ENCODE measurements at places on chromosomes 5 and 9. TPM values are rescaled to one million over a fixed set of nuclear protein-coding genes. Genes with fewer than 3 reads are reported as not detected.

GABRA6 gene
- not detected for total RNA-seq

GRCh38 chr5:122354293-122354692, 42.3 kb downstream of the SNCAIP start:
- DNase-seq = no peak

LHX2 gene
- total RNA-seq = not detected

GRCh38 chr9:137113385-137114159, 961 bp downstream of the DPP7 start:
- DNase-seq = no peak

DNA sequence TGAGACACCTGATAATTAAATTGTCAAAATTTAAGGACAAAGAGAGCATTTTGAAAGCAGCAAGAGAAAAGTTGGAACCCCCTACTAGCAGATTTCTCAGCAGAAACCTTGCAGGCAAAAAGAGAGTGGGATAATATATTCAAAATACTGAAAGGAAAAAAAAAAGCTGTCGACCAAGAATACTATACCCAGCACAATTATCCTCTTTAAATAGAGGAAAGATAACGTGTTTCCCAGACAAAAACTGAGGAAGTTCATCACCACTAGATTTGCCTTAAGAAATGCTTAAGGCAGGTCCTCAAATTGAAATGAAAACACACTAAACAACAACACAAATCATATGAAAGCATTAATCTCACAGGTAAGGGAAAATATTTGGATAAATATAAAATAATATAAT, 27.0 kb downstream of the HSD17B3 start:
- no peak for DNase-seq

GRCh38 chr5:88660264-88660946, 222.6 kb downstream of the MEF2C start:
- DNase-seq = no peak

PAEP gene
- not detected for total RNA-seq

SLC6A18 gene
- total RNA-seq = not detected

- no peak for DNase-seq
These were observed 256.3 kb downstream of the NFIB start for GRCh38 chr9:14057368-14058324.

NDUFAF2 gene
- 7.0 TPM for total RNA-seq

- no peak for DNase-seq
These were observed 1.1 kb downstream of the DIAPH1 start for GRCh38 chr5:141617682-141618029.

STARD4 gene
- total RNA-seq = 17.1 TPM

DNA sequence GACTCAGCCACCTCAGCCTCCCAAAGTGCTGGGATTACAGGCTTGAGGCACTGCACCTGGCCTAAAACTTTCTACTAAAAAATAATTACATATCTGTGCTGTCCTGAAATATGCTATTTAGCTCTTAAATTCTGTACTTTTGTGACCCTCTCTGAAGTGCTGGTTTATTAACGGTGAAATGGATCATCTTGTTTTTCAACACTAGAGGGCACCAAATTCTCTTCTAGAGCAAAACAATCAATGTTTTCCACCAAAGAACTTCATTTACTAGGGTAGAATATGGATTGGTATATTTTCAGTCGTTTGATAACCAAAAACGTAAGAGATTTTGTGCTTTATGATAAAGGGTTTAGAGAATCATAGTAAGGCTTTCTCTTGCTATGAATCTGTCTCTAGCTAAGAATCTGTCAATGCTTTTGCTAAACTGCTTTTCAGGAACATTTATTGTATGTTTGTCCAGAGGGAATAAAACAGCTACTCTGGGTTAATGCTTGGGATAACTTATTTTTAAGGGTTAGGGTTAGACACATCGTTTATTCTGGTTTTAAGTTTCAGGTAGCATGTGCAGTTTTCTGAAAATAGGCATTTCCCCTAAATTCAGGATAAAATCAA, 63.6 kb downstream of the RNF180 start:
- peak; percentile 2 for DNase-seq

- no peak for DNase-seq
These were observed 75.7 kb downstream of the AMBP start for GRCh38 chr9:114002271-114002985.

DNA sequence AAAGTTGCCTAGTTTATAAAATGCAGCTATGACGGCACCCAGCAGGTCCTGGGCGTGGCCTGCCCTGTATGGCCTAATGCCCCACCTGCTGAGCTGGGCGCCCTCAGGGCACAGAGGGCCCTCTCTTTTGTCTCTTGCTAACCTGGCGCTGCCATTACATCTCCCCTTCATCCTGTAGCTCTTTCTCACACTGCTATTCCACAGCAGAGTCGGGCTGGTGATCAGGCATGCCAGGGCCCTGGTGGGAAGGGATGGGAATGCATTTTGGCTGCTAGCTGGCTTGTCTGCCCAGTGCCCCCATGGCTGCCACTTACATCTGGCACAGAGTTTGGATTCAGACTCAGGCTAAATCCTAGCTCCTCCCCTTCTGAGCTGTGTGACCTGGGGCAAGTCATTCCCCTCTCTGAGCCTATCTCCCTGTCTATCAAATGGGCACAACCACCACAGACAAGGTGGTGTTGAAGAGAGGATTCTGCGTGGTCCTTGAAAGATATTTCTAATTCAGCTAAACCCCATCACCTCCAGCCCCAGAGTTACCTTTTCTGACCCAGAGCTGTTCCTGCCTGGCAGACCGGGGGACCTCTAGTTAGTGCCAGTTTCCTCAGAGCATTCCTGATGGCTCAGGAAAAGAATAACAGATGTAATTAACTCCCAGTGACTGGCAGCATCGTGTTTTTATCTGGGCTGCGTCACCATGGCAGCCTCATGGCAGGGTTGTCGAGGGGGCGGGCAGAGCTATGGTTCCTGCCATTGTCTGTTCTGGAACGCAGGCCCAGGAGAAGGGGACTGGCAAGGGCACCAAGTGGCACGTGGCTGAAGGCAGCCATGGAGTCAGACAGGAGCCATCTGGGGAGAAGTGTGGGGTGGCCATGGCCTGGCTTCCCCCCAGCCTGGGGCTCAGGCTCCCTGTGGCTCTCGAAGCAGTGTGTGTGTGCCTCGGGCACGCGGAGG, 6.3 kb downstream of the PRR7 start:
- no peak for DNase-seq

KCNIP1 gene
- total RNA-seq = not detected

FOXD4L3 gene
- total RNA-seq = not detected

GRCh38 chr5:153211076-153211475, 279.4 kb upstream of the GRIA1 start:
- no peak for DNase-seq

DNA sequence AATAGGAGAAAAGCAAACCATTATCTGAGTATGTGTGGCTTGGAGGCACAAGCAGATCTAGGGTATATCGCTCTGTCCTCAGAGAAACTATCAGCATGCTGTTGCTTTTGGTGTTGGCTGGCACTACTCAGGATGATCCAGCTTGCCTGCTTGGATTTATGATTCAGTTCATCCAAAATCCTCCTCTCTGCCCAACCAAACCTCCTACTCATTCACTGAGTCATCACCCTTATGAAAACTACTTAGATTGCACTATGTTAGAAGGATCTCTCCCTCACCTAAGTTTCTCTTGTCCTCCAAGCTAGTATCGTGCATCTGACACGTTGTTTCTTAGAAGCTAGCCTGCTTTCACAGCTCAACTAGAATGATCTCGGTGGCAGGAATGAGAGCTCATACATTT, 14.2 kb upstream of the ZBED3 start:
- DNase-seq = no peak

DNA sequence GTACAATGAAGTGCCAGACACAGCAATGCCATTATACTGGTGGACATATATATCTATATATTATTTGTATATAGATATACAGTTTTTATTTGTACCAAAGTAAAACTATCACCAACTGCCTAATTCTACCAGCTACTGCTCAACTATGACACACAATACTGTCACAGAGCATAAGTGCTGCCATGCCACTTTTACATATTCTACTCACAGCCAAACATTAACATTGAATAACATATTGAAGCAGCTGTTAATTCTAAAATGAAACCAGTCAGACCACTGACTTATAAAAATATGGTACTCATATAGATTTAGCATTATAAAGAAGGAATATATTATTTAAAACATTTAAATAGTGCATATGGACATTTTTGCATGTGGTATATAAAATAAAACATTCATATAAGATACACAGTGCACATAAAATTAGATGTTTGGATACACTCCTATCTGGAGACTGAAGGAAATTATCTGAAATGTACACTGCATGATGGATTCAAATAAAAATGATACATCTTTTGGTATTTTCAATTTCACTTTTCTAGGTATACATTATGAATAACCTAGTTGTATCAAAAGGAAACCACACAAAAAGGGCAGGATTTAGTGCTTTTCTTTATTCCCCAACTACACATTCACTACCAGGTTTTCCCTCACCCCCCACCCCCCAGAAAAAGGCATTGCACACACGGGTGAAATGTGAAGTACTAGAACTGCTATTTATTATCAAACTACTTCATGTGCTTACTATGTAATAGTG, 48.9 kb downstream of the PKD2L2 start:
- no peak for DNase-seq

BAAT gene
- total RNA-seq = 0.07 TPM

DNA sequence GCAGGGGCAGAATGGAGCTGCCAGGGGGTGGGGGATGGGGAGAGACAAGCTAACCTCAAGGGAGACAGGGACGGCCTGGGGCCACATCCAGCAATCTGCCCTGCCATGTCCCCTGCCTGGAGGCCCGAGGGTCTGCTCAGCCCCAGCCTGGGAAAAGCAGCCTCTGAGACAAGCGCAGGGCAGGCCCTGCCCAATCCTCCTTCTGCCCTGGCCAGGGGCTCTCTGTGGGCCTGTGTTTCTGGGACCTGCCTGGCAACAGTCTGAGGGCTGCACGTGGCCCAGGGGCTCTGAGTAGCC, 13.9 kb upstream of the QSOX2 start:
- DNase-seq = no peak

- DNase-seq = no peak
These were observed 118.3 kb upstream of the MINAR2 start for GRCh38 chr5:129629575-129629974.
